NCI-H526 treated with DMSO at 0.1 percent for 48 hours (cell line): ENCODE measurements at places on chromosomes 2 and 18.
A peak's percentile ranks its signal among the peaks of the same experiment; 100 is the strongest.

DNA sequence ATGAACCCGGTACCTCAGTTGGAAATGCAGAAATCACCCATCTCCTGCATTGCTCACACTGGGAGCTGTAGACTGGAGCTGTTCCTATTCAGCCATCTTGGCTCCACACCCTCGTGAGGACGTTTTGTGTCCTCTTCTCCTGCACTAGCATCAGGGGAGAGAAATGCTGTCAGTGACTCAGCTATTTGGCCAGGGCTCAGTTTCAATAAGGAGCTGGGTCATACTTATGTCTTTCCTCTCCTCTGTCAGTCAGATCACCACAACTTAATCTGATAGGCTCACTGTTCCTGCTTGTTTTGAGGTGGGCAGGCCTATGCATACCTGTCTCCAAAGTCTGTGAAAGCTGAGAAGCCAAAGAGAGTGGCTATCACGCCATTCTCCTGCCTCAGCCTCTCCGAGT is 921.2 kb downstream of the DCC start:
- DNase-seq: no peak

GRCh38 chr2:30434708-30435107 is 12.3 kb upstream of the LCLAT1 start:
- no peak for DNase-seq

DNA sequence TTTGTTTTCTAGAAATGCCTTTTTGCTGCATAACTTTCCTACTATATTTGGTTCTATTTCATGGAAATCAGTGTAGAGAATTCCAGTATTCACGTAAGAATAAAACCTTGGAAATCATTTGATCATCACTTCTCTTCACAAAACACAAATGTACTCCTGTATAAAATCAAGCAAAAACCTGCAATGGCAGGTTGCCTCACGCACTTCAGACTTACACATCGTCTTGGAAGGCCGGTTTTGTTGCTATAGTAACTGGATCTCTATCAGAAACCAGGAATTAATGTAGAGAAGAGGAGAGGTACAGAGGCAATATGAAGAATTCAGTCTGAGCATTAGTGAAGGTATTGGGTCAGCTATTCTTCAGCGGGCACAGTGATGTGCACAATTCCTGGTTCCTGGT is 370.7 kb upstream of the CYRIA start:
- DNase-seq: no peak

- no peak for DNase-seq
Measured at GRCh38 chr2:162839419-162839818, 852 bp upstream of the KCNH7 start.

DNA sequence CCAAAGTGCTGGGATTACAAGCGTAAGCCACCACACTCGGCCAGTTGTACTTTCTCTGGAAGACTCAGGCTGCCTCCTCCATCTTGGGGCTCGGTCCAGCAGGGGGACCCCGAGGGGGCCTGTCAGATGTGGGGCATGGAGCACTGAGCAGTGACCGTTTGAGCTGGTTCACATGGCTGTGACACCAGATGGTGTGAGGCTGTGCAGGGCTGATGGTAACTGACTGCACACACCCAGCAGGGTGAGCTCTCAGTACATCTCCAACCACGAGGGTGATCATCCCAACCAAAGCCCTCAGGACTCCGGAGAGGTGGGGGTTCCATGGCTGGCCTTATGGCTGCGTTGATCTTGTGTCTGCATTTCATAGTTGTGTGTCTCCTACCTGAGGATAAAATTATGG is 63.4 kb downstream of the FAM168B start:
- no peak for DNase-seq

DNA sequence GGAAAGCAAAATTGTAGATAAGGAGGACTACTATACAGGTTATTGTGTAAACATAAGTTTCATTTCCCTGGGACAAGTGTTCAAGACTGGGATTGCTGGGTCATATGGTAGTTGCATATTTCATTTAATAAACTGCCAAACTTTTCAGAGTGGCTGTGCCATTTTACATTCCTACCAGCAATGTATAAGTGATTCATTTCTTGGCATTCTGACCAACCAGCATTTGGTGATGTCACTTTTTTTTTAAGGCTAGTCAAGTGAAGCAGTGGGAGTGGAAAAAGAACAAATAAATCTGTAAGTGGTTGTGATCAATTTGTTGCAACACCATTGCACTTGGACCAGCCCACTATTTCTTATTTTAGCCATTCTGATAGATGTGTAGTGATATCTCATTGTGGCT is 5.2 kb upstream of the CHCHD5 start:
- no peak for DNase-seq

DNA sequence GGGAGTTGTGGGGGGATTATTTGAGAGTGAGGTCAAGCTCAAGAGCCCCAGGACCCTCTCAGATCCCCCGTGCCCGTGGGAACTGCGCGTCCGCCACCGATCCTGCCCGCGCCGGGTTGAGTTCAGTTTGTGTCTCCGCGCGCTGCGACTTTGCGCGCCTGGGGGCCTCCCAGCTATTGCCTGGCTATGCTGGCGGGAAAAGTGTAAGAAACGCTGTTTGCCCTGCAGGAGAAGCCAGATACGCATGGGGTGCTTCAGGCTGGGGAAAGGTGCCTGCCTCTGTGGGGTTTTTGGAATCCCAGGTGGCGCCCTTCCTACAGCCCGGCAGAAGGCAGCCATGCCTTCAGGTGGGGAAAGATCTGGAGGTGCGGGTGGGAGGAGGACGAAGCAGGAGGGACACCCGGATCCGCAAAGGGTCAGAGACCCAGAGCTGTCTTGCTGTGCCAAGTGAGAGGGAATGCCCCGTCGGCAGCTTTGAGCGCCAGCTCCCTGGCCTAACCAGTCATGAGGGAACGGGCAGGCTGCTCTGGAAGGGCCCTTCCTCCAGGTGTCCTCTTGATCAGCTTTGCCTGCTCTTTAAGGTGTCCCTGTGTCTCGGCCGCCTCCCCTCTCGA is 22.5 kb downstream of the TEX44 start:
- no peak for DNase-seq

GRCh38 chr2:150618245-150618895 is 130.9 kb upstream of the RND3 start:
- DNase-seq: no peak

DNA sequence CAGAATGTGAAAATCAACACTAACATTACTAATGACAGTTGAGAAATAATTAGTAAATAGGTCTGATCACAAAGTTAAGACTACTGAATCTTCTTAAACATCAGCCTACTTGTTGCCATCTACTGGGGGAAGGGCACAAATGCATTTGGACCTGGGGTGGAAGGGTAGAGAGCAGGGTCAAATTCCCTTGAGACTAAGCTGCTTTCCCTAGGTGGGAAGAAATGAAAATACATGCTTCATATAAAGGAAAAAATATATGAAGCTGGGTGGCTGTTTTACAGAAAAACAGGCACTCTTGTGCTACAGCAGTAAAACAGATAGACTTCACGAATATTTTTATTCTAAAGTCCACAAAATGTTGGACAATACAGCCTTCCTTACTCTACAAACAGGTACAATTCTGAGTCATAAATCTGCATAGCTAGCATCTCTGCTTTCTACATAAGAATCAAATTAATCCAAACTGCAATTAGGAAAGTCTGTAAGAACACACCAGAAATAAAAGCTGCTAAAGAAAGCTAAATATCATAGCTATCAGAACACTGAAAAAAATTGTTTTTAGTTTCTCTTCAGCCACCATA is 10.9 kb downstream of the TRIP12 start:
- DNase-seq: peak; percentile 13

- peak; percentile 77 for DNase-seq
Measured at GRCh38 chr2:8242739-8243138, 439.1 kb upstream of the ID2 start.

DNA sequence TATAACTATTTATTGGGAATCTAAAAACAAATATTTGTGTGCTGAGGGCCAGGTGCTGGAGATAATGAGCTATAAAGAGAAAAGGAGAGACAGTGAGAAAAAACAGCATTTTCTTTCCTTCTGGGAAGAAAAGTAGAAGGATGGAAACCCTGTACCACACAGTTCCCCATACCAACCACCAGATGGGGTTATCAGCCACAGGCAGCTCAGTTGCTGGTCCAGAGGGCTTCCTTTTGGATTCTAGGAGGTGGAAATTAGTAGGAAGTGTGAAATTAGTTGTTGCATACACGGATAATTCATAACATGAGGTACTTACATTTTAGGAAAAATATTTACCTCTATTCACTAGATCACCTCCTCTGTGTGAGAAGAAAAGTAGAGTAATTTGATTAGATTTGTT is 237.0 kb upstream of the FOSL2 start:
- no peak for DNase-seq

DNA sequence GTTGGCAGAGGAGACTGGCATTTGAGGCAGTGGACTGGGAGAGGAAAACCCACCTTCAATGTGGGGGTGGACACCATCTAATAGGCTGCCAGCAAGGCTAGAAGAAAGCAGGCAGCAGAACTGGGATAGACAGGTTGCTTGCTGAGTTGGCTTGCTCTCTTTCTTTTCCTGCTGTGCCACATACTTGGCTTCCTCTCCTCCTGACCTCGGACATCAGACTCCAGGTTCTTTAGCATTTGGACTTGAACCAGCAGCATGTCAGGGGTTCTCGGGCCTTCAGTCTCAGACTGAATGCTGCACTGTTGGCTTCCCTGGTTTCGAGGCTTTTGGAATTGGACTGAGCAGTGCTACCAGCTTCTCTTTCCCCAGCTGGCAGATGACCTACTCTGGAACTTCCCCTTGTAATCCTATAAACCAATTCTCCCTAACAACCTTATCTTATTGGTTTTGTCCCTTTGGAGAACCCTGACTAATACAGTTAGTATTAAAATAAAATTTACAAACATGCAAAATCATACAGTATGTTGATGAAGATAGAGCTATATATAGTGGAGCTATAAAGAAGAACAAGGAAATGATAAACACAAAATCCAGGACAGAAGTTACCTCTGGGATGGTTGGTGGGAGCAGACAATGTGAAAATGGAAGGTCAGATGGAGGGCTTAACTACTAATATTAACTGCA is 15.9 kb downstream of the DSEL start:
- DNase-seq: peak; percentile 10

DNA sequence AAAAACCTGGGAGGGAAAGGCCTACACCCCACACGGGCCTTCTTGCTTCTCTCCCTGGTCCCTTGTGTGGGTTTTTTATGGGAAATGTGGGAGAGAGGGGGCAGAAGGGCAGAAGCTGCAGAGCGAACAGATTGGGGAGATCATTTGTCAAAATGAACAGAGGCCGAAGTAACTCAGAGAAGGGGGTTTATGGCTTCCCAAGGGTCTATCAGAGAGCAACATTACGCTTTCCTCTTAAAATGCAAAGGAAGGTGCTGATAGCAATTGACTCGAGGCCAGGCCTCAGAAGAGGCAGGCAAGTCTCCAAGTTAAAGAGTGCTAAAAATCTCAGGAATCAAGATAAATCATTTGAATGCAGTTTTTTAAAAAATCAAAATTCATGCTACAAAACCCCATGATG is 101.5 kb downstream of the SGPP2 start:
- no peak for DNase-seq

- no peak for DNase-seq
Measured at GRCh38 chr2:129061069-129061768, 742.6 kb upstream of the HS6ST1 start.

GRCh38 chr2:144695657-144696056 is 175.7 kb upstream of the ZEB2 start:
- no peak for DNase-seq

- DNase-seq: no peak
Measured at GRCh38 chr2:7900593-7900992, 781.3 kb upstream of the ID2 start.

- no peak for DNase-seq
Measured at GRCh38 chr2:83742117-83742782, 716.8 kb downstream of the SUCLG1 start.

DNA sequence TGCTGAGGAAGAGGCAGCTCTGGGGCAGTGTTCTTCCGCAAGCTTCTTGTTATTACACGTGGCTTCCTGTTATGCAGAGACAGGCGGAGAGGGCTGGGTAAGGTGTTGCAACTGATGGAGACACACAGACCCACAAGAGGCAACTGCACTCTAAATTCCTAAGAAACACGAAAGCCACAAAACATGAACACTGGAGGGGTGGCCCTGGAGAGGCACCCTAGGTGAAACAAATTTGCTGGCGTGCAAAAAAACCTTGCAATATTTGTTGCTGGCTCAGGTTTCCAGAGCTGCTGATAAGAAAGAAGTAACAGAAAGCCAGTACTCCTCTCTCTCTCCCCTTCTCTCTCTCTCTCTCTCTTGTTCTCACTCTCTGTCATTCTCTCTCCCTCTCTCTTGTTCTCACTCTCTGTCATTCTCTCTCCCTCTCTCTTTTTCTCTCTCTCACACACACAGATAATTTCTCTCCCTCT is 31.8 kb downstream of the ARHGAP25 start:
- DNase-seq: no peak

GRCh38 chr2:111121028-111121827 is 514 bp downstream of the BCL2L11 start:
- peak; percentile 54 for DNase-seq

- no peak for DNase-seq
Measured at GRCh38 chr2:140117386-140117785, 1337.2 kb upstream of the NXPH2 start.

GRCh38 chr2:227780981-227781615 is 32.5 kb upstream of the CCL20 start:
- no peak for DNase-seq

DNA sequence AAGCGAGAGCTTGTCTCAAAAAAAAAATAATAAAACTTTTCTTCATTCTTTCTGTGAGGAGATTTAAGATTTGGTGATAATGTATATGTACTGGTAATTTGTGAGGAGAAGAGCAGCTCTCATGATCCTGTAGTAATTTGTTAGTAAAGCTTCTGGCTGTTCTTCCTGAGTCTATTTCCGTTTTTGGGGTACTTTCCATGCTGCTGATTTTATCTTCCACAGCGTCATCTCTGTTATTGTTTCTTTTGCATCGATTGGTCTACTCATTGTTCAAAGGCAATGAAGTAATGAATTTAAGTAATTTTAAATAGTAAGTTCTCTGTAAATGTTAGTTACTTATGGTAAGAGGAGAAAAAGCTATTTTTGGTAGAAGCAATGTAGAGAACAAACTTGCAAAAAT is 12.0 kb downstream of the NDUFAF7 start:
- DNase-seq: no peak

GRCh38 chr18:8721094-8721669 is 15.8 kb downstream of the MTCL1 start:
- no peak for DNase-seq

DNA sequence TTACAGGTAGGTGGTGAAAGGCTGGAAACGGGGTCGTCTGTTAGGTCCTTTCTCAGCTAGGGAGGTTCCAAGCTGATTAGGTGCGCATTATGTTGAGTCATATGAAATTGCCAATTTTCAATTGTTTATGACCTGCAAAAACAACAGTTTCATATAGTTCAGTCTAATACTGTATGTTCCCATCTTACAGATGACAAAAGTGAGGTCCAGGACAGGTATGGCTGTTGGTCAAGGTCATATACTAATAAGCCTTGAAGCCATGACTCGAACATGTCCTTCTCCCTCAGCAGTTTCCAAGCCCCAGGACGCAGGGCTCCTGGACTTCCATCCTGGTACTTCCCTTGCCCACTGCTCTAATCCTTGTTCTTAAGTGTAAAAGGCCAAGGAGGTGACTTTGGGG is 81.7 kb upstream of the MCFD2 start:
- no peak for DNase-seq

GRCh38 chr2:197419438-197419837 is 15.4 kb downstream of the SF3B1 start:
- DNase-seq: no peak

GRCh38 chr2:174577967-174578589 is 19.5 kb downstream of the WIPF1 start:
- DNase-seq: no peak

GRCh38 chr2:171025214-171025613 is 96.2 kb downstream of the GORASP2 start:
- no peak for DNase-seq

GRCh38 chr2:147327613-147328012 is 517.2 kb upstream of the ACVR2A start:
- no peak for DNase-seq
